ENCODE measurements at places on chromosomes 13 and 19. TPM values are rescaled to one million over a fixed set of nuclear protein-coding genes. Genes with fewer than 3 reads are reported as not detected.
A peak's percentile ranks its signal among the peaks of the same experiment; 100 is the strongest.

The SYNGR4 gene
- polyA plus RNA-seq = 0.34 TPM

The ZNF135 gene
- 19.1 TPM for polyA plus RNA-seq

The DCT gene
- polyA plus RNA-seq = 0.23 TPM

The OVOL3 gene
- not detected for polyA plus RNA-seq

DNA sequence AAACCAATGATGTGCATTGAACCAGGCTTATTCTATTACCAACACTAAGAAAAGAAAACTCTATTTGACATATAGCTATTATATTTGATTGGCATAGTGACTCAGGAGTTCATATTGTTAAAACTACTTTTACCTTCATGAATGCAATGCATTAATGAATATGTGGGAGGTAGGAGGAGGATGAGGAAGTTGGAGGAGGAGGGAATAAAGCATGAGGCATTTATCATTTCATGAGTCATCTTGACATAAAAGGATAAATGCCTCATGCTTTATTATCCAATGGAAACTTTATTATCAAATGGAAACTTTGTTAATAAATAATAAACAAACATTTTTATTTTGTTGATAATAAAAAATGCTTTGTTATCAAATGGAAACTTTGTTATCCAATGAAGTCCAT lies 116.5 kb downstream of the SPRY2 start:
- no peak for DNase-seq

- DNase-seq = no peak
Observed at GRCh38 chr19:3970313-3970807, 539 bp downstream of the DAPK3 start.

GRCh38 chr13:41565216-41565615 lies 107.9 kb downstream of the RGCC start:
- DNase-seq = peak; percentile 40

DNA sequence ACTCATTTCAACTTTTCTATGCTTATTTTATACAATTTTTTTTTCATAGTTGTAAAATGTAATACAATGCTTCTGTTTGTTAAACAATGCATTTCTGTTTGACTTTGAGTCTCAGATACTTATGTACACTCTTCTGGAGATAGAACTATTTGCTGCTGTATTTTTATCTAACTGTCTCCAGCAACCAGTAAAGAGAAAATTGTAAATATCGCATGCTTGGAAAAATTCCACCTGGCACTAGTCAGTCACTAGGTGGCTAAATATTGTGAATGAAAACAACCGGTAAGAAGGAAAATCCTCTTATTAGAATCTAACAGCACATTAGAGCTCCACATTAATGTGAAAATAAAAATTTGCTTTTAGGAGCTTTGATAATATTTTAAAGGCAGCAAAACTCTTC lies 876.5 kb downstream of the PCDH9 start:
- peak; percentile 26 for DNase-seq

- DNase-seq = no peak
Observed at GRCh38 chr19:16936901-16937300, 48.1 kb downstream of the F2RL3 start.

DNA sequence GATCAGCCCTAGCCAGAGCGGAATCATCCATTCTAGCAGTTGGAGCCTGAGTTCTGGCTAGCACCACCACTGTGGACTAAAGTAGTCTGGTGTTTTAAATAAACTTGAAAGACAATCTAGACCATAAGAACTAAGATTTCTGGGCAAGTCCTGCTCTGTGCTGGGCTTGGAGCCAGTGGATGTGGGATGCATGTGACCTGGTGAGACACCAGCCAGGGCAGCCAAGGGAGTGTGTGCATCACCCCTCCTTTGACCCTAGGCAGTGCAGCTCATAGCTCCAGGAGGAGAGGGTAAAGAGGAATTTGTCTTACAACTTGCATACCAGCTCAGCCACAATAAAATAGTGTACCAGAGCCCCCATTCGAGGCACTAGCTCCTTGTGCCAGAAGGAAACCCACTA lies 21.0 kb downstream of the ITGBL1 start:
- no peak for DNase-seq

- no peak for DNase-seq
Observed at GRCh38 chr13:51717786-51718398, 86.1 kb downstream of the DHRS12 start.

- no peak for DNase-seq
Observed at GRCh38 chr19:17512574-17512939, 1.1 kb downstream of the PGLS start.

DNA sequence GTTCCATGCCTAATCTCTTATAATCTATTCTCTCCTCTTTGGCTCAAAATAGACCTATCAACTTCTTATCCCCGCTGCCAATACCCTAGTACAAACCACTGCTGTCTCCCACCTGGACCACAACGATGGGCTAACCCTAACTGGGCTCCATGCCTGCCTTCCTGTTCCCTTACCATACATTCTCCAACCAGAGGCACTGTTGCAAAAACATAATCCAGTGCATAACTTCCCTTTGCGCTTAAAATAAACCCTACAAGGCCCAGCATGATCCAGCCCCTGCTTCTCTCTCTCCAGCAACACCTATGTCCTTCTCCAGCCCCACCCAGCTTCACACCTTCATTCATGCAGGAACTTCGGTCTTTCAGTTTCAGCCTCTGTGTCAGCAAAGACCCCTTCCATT lies 27.4 kb upstream of the CEBPA start:
- no peak for DNase-seq
